ENCODE measurements at places on chromosomes 4 and X.
A peak's percentile ranks its signal among the peaks of the same experiment; 100 is the strongest.

GRCh38 chrX:111465669-111466068 lies 45.8 kb upstream of the SERTM2 start:
- no peak for DNase-seq

DNA sequence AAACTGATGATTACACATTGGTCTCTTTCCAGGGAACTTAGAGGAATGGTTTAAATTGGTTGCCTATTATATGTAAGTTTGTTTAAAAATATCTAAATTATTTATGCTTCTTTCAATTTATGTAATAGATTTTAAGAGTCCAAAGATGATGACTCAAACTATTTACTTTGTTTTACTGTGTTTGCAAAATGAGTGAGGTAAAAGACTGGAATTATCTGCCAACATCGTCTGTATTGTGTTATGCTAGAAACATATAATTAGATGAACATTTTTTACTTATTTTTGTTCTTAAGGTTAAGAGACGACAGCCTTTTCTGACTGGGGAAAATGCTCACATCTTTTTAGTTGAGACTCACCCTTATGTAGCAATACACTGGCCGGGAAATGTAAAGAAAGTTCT lies 51.1 kb upstream of the SYTL5 start:
- no peak for DNase-seq

- DNase-seq, result no peak
These were observed 144.0 kb downstream of the FNIP2 start for GRCh38 chr4:158912806-158913205.

DNA sequence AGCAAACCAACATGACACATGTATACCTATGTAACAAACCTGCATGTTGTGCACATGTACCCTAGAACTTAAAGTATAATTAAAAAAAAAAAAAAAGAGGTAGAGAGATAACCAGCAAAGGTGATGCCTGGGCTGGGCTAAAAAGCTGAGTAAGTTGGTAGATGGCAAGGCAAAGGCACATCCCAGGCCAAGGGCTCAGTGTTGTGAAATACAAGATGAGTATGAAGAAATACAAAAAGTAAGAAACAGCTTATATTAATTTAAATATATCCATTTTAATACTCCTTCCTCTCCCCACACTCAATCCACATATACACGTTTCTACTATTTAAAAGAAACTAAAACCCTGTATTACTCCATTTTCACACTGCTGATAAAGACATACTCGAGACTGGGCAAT lies 25.8 kb downstream of the TEC start:
- no peak for DNase-seq

DNA sequence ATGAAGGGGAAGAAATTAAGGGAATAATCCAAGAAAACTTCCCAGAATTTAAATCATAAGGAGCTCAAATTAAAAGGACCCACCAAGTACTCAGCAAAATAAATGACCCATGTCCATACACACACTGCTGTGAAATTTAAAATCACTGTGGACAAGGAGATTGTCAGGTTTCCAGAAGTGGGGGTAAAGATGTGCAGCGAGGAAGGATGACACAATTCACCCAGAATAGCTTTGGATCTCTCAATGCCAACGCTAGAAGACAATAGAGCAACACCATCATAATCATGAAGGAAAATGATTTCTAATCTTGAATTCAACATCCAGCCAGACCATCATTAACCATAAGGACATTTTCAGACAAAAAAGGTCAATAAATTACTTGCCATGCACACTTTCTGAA lies 65.7 kb downstream of the CASK start:
- no peak for DNase-seq

DNA sequence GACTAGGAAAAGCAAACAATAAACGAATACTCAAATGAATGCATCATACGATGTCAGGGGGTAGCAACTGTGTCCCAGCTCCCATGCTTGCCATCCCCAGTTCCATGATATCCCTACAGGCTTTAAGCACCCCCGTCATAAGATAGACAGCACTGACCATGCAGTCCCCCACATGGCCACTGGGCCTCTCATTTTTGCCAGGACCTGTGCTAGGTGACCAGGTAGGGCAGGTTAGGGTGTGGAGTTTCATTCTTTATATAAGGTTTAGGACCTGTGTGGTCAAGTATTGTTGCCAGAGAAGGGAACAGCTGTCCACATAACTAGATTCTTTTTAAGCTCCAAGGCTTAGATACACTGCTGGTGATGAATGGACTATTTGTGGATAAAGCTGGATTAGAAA lies 9.7 kb downstream of the PPEF2 start:
- DNase-seq, result no peak

DNA sequence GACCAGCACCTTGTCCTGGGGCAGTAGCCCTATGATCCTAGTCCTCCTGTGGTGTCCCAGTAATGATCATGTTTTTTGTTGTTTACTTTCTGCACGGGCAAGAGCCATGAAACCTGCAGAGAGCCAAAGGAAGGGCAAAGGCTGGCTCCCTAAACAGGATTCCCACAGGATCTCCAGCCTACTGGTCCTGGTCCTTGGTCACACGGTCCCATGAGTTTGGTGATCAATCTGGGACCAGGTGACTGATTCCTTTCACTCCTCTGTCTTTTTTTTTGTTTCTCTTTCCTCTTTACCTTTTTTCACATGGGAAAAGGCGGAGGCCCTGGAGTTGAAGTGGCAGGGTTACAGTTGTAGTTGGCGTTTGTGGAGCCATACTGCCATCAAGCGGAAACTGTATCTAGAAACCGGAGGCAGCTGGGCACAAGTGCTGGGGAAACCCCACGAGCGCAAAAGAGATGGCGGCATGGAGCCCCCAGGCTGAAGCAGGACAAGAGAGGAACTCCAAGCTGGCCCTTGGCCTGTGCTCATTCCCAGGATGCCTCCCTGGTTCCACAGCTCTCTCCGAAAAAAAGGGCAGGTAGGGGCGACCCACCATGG lies 34.6 kb downstream of the NBDY start:
- no peak for DNase-seq

DNA sequence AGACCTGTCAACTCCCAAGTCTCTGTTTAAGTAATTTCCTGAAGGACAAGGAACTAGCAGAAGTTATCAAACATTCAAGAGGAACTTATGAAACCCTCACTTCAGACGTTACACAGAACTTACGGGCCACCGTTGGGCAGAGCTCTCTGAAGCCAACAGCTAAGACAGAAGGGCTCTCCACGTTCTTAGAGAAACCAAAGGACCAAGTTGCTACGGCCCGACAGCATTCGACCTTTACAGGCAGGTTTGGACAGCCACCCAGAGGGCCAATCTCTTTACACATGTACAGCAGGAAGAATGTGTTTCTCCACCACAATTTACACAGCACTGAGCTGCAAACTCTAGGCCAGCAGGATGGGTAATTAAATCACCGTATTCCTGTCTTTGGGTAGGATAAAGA lies 705.1 kb upstream of the GRID2 start:
- DNase-seq, result no peak

- DNase-seq, result no peak
These were observed 34.3 kb upstream of the CPEB2 start for GRCh38 chr4:14967982-14968381.

DNA sequence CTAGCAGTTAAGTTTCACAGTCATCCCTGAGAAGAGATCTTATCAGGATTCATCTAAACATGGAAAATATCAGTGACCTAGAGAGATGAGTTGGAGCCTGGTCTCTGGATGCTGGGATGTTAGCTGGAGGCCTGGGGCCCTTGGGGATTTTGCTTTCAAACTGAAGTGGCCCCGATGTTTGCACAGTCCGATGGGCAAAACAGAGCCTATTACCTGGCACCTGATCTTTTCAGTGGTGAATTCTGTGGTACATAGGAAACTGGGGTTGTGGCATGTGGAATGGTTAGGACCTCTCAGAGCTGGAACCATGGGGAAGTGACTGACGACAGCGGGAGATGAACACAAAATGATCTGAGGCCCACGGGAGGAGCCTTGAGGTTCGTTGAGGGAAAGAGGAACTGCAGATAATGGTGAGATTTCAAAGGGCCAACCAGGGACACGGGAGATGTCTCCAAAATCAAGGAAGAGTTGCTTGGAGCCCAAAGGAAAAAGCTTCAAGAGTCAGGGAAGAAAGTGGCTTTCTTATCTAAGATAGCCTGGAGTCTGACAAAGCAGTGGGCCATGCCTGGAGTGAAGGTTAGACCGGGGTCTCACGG lies 17.8 kb upstream of the TENM3 start:
- no peak for DNase-seq

GRCh38 chrX:118603981-118604380 lies 108.4 kb downstream of the DOCK11 start:
- DNase-seq, result peak; percentile 30

GRCh38 chr4:82787342-82787741 lies 11.3 kb downstream of the SCD5 start:
- DNase-seq, result no peak

DNA sequence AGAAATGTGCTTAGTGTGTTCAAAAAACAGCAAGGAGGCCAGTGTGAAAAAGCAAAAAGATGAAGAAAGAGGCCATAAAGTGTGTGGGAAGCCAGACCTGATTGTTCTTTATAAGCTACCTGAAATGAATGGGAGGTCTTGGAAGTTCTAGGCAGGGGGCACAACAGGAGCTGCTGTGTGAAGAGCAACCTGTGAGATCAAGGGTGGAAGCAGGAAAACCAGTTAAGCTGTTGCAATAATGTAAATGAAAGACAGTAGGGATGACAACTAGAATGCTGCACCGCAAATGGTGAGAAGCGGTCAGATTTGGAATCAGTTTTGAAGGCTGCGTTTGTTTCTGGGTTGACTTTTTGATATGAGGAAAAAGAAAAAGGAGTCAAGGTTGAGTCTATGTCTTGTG lies 123.5 kb downstream of the TMEM144 start:
- no peak for DNase-seq

Measured in amniotic stem cell (primary cell).